Esophagus mucosa (tissue), 1 donor: ENCODE measurements at places on chromosomes 2 and 18.
A peak's percentile ranks its signal among the peaks of the same experiment; 100 is the strongest.

GRCh38 chr2:9152975-9153642, 53.5 kb upstream of the ASAP2 start:
- ATAC-seq, result no peak

- ATAC-seq, result peak; percentile 27
Measured at GRCh38 chr2:241890524-241891235, 21.2 kb downstream of the RTP5 start.

- ATAC-seq, result no peak
Measured at GRCh38 chr2:47483191-47483590, 80.2 kb downstream of the MSH2 start.

- ATAC-seq, result no peak
Measured at GRCh38 chr2:223943561-223944008, 1.6 kb downstream of the WDFY1 start.

DNA sequence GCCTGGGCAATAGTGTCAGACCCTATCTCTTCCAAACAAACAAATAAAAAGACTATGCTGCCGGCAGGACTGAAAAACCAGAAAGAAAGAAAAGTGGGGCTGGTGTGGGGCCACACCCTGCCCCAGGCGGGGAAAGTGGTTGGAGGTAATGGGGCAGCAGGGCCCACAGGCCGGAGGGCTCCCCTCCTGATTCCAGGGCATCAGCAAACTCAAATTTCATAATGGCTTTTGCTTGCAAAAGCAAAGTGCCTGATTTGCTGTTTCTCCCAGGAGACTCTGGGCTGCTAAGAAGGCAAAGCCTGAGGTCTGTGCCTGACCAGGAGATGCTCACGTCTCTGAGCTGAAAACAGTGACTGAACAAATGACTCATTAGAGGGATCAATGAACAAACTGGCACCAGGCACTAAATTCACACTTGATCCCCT, 121.9 kb downstream of the HDAC4 start:
- ATAC-seq, result peak; percentile 33

- no peak for ATAC-seq
Measured at GRCh38 chr2:132366421-132367180, 50.0 kb upstream of the GPR39 start.

DNA sequence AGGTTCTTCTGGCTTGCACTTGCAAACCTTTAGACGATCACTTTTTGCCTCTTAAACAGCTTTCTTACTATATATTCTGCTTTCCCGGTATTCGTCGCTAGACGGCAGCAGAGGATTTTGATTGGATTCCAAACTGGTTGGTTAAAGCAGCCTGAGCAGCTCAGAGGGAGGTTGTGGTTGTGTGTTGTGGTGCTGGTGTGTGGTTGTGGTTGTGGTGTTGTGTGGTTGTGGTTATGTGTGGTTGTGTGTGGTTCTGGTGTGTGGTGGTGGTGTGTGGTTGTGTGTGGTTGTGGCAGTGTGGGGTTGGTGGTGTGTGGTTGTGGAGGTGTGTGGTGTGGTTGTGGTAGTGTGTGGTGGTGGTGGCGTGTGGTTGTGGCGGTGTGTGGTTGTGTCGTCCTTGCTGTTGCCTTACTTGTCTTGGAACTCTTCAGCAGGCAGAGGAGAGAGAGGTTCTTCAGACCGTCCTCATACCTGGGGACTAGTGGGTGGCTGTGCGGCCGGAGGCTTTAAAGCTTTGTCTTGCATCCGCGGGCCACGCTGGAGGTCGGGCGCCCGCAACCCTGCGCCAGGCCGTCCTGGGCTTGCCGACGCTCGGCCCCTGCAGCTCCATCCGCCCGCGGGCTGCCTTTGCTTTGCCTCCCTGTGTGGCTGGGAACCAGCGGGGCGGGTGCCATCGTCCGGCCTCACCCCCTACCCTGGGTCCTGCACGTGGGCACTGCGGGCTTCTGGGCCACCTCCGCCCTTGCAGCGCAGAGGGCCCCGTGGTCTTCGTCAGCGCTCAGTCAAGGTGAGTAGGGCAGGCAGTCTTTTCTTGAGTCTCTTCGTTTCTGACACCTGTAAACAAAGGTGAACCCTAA, 190.8 kb downstream of the ARHGAP28 start:
- peak; percentile 69 for ATAC-seq

GRCh38 chr2:174597345-174598047, at the start of gene WIPF1:
TSS of gene WIPF1 (minus strand) at chr2:174597804. CDS start at chr2:174585573, 12,231 bp downstream.
- ATAC-seq, result peak; percentile 48

DNA sequence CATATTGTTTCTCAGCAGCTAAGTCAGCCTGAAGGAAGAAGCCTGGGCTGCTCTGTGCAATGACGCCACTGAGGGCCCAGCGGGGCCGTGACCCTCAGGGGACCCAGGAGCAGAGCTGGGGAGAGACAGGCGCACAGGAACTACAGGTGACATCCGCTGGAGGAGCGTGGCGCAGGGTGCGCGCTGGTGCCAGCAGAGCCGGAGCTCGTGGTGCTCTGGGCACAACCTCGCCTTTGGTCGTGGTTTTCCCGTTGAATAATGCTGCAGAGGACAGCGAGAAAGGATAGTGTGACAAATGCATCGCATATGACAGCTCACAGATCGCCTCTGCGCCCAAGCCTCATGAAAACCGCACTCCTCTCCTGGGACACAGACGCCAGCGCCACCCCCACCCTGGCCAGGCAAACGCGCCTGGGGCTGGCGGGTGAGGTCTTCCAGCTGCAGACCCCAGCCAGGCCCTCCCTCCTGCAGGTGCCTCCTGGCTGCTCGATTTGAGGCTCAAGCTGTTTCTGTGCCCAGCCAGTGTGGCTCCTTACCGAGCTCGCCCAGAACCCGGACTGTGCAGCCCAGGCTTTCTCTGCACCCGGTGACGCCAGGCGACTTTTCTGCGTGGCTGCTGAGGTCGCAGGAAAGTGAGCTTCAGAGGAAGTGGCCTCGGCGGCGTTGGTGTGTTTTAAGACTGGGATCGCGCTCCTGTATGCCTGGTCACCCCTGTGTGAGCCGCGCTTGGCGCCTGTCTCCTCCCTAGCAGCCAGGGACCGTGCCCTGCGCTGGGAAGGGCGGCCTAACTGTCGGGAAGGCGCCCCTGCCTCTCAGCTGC, 583.1 kb upstream of the HS6ST1 start:
- ATAC-seq, result no peak

GRCh38 chr2:236415684-236416444, 151.7 kb upstream of the ASB18 start:
- ATAC-seq, result no peak

GRCh38 chr18:42045346-42045745, 90.3 kb downstream of the PIK3C3 start:
- ATAC-seq, result no peak

DNA sequence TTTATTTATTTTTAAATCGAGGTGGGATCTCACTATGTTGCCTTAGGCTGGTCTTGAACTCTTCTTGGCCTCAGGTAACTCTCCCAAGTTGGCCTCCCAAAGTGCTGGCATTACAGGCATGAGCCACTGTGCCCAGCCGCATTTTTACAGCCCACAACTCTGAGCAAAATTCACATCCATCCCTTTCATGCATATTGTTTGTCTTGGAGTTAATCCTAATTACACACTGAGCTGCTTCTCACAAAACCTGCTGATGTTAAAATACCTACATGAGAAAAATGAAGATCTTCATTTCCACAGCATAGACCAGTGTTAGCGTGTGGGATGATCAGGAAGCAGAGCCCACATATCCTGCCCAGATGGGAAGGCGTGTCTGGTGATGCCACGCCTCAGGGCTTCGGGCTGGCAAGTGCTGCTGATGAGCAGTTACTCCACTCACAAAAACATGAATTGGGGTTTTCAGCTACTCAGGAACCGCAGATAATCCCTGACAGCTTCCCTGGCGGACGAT, 14.6 kb downstream of the ITGB1BP1 start:
- ATAC-seq, result peak; percentile 94

DNA sequence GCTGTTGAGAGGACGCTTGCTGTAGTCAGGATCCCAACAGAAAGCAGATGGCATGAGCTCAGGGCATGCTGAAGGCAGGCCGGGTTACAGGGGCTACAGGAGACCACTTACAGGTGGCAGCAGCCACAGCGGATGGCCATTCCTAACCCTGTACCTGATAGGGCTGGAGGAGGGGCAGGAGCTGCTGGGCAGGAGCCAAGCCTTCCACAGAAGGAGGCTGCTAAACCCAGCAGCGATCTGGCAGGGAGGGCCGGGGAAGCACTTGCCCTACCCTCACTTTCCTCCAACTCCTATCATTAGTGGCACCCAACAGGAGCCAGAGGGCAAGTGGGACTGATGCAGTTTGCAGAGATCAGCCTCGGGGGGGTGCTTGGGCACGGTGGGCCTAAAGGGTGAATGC, 2.0 kb downstream of the ASB18 start:
- no peak for ATAC-seq

GRCh38 chr2:109162999-109163398, 34.0 kb downstream of the SH3RF3 start:
- no peak for ATAC-seq

- ATAC-seq, result no peak
Measured at GRCh38 chr2:233992513-233993217, 57.8 kb upstream of the SPP2 start.

- no peak for ATAC-seq
Measured at GRCh38 chr2:75087736-75088135, 111.6 kb downstream of the TACR1 start.

- ATAC-seq, result no peak
Measured at GRCh38 chr2:39153312-39153711, 32.5 kb upstream of the SOS1 start.

GRCh38 chr2:1226766-1227165, 186.5 kb upstream of the TPO start:
- ATAC-seq, result no peak

GRCh38 chr18:73688851-73689711, 458.6 kb downstream of the FBXO15 start:
- ATAC-seq, result peak; percentile 29

DNA sequence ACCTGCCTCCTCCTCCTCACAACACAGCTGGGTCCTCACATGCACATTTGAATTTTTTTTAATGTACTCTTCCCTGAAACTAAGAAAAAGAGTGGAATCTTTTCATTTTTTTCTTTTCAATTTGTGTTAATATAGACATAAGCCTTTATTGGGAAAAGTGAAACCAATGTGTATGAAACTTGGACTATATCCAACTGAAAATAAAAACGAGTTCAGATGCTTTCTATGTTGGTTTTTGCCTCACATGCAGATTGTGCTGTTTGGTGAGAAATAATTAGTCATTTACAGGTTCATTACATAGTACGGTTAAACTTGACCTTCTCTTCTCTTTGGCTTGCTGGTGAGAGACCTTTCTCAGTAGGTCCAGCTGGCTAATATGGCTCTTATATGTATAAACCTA, 515.2 kb upstream of the FANCL start:
- ATAC-seq, result no peak

DNA sequence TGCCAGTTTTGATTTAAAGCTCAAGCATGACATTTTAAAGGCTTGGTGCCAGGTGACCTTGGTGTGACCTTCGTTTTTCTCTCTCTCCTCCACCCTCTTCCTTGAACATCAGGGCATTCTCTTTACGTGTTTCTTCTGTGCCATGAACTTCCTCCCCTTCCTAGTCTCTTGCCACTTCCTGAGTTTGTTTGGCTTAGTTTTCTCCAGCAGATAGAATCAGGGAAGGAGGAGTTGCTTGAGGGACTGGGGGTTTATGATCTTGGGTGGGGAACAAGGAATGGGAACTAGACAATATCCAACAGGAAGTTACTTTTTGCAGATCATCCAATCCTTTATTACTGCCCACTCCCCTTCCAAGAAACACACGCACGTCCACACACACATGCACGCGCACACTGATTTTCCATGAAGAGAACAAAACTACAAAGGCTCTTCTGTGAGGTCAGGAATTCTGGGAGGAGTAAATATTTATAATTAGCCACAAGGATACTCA, 210.6 kb upstream of the EPAS1 start:
- ATAC-seq, result no peak

DNA sequence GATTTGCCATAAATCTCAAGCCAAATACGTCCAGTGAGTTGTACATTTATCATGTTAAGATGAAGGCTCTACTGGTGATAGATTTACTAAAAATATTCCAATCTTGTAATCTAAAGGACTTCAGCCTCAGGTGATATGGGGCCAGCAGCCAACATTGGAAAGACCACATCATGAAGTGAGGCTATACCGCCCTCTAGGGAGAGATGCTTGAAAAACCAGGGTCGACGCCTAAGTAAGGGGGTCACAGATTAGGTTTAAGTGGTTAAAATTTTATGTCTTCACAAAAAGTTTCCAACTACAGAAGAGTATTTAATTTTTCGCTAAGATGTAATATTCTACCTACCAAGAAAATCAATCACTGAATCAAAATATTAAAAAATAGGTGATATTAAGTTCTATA, 33.3 kb downstream of the DOCK10 start:
- ATAC-seq, result no peak

DNA sequence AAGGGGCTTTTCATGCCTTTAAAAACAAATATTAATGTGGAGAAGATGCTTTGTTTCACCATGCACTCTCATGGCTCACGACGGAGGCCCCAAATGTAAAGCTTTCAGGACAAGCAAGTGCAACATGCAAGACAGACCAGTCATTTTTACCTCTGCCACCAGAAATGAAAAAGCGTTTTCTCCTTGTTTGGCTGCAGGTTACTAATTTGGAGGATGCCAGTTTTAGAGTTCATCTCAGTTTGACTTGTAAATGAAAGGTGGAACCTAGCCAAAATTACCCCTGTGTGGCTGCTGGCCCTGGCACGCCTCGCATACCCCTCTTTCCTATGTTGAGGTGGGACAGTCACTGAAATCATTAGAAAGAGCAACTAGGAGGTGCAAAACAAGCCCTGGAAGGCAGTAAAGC, 138.6 kb downstream of the BCL2 start:
- no peak for ATAC-seq

- ATAC-seq, result no peak
Measured at GRCh38 chr2:207492461-207492860, 37.3 kb upstream of the CREB1 start.

GRCh38 chr2:23550553-23550952, 165.6 kb downstream of the KLHL29 start:
- ATAC-seq, result no peak

DNA sequence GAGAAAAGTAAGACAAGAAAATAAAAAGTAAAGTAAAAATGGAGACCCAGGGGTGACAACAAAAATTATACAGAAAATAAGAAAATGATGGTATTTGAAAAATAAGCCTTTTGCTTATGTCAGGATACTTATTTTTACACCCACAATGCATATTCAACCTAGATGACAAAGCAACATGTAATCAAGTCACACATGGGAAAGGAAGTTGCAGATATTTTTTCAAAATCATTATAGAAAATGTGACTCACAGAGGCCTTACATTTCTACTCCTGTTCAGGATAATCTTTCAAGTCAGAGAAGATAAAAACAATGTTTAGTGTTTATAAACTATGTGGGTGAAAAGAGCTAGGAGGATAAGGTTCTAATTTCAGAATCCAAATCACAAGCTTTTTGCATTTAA, 275.3 kb upstream of the UBE2E3 start:
- ATAC-seq, result no peak

GRCh38 chr2:189171956-189172609, 7.5 kb downstream of the COL5A2 start:
- ATAC-seq, result no peak

GRCh38 chr2:126543081-126543480, 112.9 kb upstream of the GYPC start:
- ATAC-seq, result no peak
